ENCODE measurements at places on chromosomes 2 and 18.
A peak's percentile ranks its signal among the peaks of the same experiment; 100 is the strongest.

GRCh38 chr2:112260295-112260625 lies 5.4 kb upstream of the ZC3H8 start:
- no peak for DNase-seq

- DNase-seq = no peak
Measured at GRCh38 chr18:2459886-2460285, 111.4 kb downstream of the METTL4 start.

- no peak for DNase-seq
Measured at GRCh38 chr2:166805753-166806152, 82.5 kb upstream of the XIRP2 start.

- DNase-seq = no peak
Measured at GRCh38 chr2:236872015-236872414, 213.7 kb upstream of the COPS8 start.

DNA sequence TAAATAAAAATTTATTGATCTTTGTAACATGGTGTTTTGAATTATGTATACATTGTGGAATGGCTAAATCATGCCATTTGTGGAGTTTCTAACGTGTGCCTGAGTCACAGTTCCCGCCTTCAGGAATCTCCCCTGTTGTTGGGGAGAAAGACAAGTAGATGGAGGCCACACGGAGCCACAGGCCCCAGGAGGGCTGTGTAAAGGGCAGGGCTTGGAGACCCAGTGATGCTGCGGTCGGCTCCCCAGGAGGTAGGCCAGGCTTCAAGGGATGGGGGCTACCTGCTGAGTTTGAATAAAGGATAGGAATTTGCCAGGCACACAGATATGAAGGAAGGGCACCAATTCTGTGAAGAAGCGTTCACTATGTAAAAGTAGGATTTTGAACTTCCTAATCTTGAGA lies 257.1 kb downstream of the GBX2 start:
- no peak for DNase-seq

GRCh38 chr2:164369366-164369765 lies 251.9 kb downstream of the GRB14 start:
- DNase-seq = no peak

DNA sequence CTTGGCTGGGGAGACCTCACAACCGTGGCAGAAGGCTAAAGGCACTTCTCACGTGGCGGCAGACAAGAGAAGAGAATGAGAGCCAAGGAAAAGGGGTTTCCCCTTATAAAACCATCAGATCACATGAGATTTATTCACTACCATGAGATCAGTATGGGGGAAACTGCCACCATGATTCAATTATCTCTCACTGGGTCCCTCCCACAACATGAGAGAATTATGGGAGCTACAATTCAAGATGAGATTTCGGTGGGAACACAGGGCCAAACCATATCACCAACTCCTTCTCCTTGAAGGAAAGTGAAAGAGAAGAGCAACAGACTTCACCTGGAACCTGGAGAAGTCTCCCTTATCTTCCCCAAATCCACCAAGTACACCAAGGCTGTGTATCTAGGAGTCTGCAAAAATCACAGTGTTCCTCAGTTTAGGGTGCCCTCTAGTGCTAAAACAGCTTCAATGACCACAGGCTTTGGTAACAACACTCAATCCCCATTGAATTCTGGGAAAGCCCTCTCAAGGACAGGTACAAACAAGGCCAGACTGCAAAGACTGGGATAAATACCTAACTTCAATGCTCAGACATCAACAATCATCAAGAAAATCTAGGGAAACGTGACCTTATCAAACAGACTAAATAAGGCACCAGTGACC lies 148.8 kb upstream of the SRD5A2 start:
- DNase-seq = no peak

DNA sequence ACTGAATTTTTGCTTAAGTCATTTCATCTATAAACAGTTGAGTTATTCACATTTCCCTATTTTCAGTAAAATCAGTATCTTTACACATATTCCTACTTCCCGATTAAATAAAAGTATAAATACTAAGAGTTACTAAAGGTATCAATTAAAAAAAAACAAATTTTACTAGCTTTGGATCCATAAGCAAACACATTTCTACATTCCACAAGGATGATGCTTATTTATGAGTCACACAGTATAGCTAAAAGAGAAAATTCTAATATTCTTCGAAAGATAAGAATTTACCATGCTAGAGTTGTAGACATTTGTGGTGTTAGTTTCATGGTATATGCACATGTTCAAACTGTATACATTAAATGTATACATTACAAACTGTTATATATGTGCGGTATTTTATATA lies 23.7 kb downstream of the PGAP1 start:
- DNase-seq = no peak

- no peak for DNase-seq
Measured at GRCh38 chr2:106561356-106561755, 74.2 kb downstream of the CD8B2 start.

DNA sequence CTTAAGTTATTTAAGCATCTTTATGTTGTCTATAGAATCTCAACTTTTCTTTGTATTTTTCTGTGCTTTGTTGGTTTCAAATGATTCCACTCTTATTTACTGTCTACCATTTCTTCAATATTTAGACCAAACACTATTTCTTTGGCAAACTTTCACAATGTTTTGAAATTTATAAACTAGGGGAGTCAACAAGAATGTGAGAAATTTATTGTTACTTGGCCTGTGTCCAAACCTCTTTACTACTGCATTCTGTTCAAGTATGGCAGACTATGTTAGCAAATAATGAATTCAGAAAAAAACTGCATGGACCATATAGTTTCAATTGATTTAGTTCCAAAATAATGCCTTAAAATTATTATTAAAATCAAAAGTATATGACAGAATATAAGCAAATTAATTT lies 470.2 kb downstream of the FBXO15 start:
- no peak for DNase-seq

GRCh38 chr2:181420259-181421130 lies 36.7 kb upstream of the ITGA4 start:
- no peak for DNase-seq

DNA sequence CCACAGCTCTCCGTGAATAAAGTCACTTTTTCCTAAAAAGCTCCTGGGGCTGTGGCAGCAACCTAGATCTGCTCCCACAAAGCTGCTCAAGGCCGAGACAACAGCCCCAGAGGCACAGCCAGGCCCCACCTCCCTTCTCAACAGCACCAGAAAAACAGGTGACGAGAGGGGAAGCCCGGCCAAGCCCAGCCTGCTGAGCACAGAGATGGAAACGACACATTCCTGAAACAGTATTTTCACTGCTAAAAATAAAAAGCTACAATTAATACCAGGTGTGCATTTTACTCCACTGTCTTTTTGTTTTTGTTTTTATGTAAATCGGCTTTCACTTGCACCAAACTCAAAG lies 199.3 kb downstream of the HDAC4 start:
- DNase-seq = no peak

- DNase-seq = no peak
Measured at GRCh38 chr2:193461431-193461934, 1266.8 kb upstream of the TMEFF2 start.

DNA sequence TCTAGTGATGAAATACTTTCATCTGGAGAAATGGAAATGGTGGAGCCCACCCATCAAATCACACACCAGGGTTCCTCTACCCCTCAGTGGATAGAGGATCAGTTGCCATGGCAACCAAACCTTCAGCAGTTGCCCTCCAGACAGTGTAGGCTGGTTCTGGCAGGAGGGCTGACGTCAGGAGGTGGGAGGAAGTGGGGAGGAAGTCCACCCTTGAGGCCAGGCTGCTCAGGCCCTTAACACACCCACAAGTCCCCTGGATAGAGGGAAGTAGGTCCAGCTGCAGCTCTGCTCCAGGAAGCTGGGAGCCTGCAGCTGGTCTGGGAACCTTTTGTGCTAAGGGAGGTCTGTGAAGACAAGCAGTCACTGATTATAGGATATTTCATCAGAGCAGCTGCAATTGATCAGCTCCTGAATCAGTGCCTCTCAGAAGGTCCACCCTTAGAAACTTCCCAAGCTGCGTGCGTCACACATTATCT lies 186.6 kb downstream of the MTX2 start:
- DNase-seq = no peak

DNA sequence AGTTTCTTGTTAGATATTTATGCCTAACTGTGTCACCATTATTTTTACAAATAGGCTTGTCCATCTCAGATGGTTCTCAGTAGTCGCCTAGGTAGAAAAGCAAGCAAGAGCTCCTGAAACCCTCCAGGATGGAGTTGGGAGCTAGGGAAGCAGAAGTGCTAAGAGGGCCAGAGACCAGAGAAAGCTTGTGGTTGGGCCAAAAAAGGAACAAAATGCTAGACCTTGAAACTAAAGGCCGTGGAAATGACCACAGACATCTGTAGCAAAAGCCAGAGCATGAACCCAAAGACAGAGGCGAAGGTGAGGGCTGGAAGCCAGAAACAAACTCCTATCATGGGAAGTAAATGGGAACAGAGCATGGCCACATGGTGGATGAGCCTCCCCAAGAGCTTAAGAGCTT lies 29.9 kb upstream of the RMDN2 start:
- no peak for DNase-seq

GRCh38 chr2:170122883-170123547 lies 54.9 kb upstream of the MYO3B start:
- DNase-seq = no peak

GRCh38 chr2:137208431-137208891 lies 443.1 kb downstream of the THSD7B start:
- no peak for DNase-seq

DNA sequence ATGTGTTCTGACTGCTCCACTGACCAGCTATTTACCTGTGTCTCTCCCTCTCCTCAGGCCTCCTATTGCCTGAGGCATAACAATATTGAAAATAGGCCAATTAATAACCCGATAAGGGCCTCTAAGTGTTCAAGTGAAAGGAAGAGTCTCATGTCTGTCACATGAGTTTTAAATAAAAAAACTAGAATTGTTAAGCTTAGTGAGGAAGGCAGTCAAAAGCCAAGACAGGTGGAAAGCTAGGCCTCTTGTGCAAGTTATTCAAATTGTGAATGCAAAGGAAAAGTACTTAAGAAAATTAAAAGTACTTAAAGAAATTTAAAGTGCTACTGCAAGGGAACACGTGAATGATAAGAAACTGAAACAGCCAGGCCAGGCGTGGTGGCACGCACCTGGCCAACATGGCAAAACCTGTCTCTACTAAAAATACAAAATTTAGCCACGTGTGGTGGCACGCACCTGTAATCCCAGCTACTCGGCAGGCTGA lies 44.9 kb upstream of the TAF4B start:
- DNase-seq = no peak

DNA sequence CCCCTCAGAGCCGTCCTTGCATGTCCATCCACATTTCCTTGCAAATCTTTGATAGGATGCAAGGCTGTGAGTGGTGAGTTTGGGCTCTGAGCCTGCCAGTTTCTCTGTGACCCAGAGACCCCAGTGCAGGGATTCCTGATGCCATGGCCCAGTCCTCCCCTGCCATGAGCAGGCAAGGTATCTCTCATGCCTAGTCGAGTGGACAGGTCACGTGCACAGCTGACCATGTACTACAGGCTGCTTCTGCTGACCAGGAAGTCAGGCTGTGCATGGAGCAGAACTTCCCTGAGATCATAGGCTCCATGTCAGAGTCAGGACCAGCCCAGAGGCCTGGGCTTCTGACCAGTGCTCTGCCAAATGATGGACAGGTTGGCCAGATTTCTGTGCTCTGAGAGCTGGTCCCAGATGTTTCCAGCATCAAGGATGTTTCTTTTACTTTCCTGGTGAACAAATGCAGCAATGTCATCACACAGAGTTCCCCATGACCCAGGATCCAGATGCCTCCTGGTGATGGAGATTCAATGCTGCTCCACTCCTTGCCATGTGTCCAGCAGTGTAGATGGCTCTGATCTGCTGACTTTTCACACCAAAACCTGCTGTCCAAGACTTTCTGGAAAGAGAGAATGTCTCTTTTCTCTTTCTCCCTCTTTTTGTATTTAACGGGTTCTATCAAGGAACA lies 321.6 kb upstream of the HS6ST1 start:
- DNase-seq = no peak

DNA sequence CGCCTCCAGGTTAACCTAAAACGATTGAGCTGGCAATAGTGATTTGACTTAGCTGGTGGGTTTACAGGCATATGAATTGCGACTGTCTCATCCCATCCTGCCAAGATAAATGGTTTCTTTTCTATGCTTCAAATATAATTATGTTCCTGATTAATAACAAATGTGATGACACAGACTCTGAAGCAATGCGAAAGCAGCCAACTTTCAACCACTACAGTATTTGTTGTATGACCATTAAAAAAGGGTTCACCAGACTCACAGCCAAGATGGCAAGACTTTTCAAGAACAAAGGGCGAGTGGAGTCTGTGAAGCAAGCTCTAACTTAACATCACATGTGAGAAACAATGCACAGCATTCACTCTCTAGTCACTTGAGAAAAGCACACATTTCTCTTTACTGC lies 186.6 kb downstream of the PID1 start:
- DNase-seq = no peak

- no peak for DNase-seq
Measured at GRCh38 chr2:112048887-112049286, 6.2 kb upstream of the TMEM87B start.

DNA sequence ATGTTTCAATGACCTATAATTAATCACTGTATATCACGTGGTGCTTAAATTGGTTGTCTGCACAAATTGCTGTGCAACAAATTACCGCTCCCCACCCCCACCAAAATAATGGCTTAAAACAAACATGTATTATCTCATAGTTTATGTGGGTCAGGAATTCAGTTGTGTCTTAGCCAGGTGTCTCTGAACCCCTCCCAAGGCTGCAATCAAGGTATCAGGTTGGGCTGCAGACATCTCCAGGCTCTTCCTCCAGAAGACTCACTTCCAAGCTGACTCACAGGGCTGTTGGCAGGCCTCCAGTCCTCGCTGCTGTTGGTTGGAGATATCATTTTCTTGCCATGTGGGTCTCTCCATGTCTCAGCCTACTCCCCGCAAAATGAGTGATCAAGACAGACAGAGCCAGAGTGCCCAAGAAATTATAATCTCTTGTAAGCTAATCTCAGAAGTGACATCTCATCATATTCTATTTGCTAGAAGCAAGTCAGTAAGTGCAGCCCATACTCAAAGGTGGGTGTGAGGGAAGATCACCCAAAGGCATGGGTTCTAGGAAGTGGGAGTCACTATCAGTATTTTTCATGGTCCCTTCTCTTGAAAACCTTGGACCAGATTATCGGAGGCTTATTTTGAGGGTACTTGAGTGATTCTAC lies 38.4 kb downstream of the SPC25 start:
- DNase-seq = no peak

DNA sequence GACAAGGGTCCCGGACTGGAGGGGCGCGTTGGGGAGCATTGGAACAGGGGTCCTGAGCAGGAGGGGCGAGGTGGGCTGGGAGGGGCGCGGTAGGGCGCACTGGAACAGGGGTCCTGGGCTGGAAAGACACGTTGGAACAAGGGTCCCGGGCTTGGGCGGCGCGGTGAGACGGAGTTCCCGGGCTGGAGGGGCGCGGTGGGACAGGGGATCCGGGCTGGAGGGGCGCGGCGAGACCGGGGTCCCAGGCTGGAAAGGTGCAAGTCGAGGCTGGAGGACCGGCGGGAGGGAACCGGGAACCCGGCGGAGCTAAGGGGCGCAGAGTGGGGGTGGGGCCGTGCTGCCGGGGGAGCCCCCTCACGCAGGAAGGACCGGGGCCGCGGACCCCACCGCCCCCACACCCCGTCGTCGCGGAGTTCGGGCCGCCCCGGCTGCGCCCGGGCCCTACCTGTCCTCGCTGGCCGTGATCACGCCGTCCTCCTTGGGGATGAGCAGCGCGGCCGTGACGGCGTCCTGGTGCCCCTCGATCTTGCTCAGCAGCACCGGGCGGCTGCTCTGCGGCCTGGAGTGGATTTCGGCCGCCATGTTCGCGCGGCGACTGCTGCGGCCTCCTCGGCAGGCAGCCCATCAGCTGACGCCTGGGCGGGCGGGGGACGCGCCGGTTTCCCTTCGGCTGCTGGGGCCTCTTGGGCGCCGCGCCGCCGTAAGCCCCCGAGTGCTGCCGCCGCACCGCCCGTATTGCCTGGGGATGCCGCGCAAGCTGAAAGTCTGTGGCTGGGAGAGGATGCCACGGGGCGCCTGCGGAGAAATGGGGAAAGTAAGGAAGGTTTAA lies at the start of gene WDFY1:
Gene WDFY1 (minus strand): TSS at position 633 of the 829 bp plus-strand sequence. CDS start 51 bp downstream, at position 582.
- peak; percentile 83 for DNase-seq

Measured in stimulated activated naive B cell treated with anti-CD40 and anti-IgM and Interleukin-4, amounts not matched to agents 10 μg/mL and 1 μg/mL and 100 μg/mL, for 72 hours (primary cell).